LHCN-M2 (cell line): ENCODE measurements at places on chromosomes 12 and 14.

- peak; percentile 84 for DNase-seq
Observed at GRCh38 chr12:6341417-6342139, at the start of gene TNFRSF1A. TNFRSF1A (minus strand) TSS chr12:6342076; CDS start chr12:6341814, 262 bp downstream.

GRCh38 chr12:304805-305204 lies 42.2 kb upstream of the SLC6A13 start:
- peak; percentile 5 for DNase-seq

DNA sequence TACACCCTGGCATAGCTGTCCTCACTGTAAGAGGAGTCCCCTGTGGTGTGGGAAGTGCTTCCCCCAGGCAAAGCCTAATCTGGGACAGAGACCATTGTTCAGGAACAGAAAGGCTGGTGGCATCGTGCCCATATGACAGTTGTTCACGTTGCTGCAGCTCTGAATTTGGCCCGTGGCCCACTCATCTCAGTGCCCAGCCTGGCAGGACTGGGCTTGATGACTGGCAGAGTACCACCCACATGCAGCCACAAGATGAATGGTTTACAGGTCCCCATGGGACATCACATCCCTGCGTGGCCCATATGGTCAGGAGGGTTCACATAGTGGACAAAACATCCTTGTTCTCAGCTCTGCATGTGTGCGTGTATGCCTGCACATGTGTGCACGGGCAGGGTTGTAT lies 17.5 kb downstream of the IQSEC3 start:
- no peak for DNase-seq

GRCh38 chr14:92596331-92596907 lies 82.8 kb downstream of the RIN3 start:
- no peak for DNase-seq

GRCh38 chr12:42985506-42985905 lies 396.0 kb upstream of the PRICKLE1 start:
- DNase-seq: no peak

DNA sequence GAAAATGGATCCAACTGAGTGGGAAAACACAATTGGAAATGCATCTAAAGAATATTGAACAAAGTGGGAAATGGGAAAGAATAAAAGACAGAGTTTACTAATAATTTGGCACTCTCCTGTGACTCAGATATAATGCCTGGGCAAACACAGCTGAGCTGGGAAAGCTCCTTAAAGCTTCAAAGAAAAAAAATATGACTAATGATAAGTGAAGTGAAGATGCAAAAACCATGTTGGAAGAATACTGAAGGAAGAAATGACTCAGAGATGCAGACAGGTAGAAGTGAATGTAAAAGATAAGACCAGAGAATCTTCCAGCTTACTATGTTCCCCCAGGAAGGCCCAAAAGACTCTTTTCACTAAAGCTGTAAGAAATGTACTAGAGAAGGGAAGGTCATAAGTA lies 62.4 kb upstream of the FOXG1 start:
- peak; percentile 49 for DNase-seq

DNA sequence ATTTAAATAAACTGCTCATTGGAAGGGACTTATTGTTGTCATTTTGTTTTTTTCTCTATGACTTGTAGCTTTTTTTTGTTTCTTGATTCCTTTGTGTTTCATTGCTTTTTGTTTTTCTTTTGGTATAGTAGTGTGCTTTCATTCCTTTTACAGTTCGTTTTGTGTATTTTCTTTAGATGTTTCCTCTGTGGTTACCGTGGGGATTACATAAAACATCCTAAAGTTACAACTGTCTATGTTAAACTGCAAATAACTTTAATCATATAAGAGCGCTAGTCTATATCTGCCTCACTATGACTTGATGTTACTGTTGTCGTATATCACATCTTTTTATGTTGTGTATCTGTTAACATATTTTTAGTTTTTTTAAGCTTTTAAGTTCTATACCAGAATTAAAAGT lies 86.9 kb downstream of the ATF7IP start:
- DNase-seq: no peak

- DNase-seq: peak; percentile 49
Observed at GRCh38 chr12:19234981-19235871, 105.7 kb downstream of the PLEKHA5 start.

DNA sequence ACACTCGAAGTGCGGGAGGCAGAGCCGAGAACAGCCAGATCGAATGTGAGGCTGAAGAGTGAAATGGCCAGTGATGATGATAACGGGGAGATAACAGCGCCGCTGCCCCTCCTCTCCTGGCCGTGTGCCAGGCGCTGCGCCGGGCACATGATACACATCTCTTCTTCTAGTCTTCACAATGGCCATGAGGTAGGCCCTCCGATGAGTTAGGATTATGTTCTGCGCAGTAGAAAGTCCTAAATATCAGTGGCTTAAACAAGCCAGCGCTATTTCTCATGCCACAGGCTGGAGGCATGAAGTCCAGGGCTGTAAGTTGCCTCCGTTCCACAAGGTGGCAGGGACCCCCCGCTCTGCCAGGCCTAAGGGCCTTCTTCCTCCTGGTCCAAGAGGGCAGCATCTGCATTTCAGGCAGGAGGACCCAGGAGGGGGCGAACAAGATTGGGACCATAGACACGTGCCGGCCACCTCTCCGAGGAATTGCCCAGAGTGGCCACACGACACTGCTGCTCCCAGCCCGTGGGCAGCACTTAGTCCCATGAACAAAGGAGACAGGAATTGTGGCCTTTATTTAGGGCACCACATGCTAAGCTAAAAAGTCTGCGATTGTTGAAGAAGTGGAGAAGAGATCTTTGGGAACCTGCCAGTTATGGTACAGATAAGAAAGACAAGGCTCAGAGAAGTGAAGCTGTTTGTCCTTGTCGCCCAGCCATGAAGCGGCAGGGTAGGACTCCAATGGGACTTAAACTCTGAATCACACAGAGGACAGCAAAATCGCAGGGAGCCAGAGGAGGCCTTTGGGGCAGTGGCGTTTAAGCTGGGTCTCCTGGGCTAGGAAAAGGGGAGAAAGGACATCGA lies 10.9 kb upstream of the HVCN1 start:
- no peak for DNase-seq

- no peak for DNase-seq
Observed at GRCh38 chr12:1102791-1103450, 111.9 kb downstream of the ERC1 start.

DNA sequence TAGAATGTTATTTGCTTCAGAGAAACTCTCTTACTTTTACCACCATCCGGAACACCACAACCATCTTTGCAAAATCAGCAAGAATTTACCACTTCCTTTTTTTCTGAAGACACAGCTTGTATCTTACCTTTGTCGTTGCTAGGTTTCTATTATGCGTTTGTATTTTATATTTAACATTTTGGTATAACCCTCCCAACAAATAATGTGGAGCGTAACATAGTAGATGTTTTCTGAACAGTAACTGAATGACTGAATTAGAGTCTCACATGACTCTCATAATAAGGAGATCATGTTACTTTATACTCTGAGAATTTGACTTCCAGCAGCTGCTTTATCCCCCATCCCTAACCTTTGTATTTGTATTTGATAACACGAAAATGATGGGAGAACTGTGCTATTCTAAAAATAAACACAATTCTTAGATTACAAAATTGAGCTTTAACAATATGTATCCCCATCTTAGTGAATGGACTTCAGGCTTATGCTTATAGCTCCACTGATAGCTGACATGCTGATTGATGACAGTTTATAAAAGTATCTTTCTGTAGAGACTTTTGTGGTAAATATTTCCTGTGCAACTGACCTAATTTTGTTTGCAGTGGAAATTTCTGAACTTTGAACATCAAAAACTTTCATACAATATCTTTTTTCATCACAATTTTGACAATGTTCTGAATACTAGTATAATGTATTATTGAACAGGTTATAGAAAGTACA lies 7.9 kb upstream of the KLRB1 start:
- peak; percentile 10 for DNase-seq

DNA sequence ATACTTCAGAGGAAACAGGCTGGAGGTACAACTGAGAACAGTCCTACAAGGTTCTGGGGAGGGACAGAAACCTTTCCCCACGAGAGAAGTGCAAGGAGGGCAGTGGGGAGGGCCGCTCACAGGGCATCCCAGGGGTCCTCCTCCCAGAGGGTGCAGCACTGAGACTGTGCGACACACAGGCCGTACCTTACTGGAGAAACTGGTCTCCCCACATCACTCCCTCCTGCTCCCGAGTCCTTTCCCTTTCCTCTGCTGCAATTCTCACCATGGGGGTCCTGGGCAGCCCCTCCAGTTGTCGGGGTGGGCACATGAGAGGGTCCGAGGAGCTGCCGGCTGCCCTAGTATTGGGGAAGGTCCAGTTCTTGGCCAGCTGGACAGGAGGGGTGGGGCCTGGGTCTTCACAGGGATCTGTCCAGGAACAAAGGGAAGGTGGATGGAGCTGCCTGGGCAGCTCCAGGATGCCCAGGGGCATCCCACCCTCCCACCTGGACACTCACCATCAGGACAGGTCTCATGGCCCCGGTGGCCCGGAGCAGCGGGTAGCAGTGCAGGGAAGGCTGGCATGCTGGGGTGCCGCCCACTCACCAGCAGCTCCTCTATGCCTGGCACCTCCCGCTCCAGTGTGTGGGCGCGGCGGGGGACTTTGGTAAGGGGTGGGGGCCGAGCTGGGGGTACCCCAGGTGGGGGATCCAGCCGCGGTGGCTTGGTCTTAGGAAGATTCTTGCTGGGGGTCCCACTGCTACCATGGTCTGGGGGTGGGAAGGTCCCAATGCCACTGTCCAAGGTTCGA lies 35.8 kb downstream of the NCKAP5L start:
- no peak for DNase-seq

GRCh38 chr12:14426792-14427191 lies 61.3 kb downstream of the ATF7IP start:
- no peak for DNase-seq

GRCh38 chr14:87002776-87003175 lies 990.2 kb downstream of the GALC start:
- DNase-seq: no peak

GRCh38 chr12:54549774-54550451 lies 512 bp downstream of the PDE1B start:
- DNase-seq: peak; percentile 7

DNA sequence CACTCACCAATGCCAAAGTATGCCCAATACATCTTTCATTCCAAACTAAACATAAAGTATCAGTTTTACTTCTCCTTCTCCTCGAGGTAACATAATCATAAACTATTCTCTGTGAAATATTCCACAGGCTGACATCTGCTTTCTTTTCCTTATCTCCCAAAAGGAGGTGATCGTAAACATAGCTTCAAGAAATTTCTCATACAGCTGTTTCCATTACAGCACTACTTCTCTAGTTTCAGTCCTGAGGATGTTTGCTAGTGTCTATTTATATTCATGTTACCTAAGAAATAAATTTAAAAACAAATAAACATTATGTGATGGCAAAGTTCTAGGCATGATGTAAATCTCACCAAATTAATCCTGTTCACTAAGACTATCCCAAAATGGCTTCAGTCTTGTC lies 90.1 kb upstream of the CPSF6 start:
- no peak for DNase-seq

- DNase-seq: no peak
Observed at GRCh38 chr14:26124896-26125438, 472.9 kb downstream of the NOVA1 start.

DNA sequence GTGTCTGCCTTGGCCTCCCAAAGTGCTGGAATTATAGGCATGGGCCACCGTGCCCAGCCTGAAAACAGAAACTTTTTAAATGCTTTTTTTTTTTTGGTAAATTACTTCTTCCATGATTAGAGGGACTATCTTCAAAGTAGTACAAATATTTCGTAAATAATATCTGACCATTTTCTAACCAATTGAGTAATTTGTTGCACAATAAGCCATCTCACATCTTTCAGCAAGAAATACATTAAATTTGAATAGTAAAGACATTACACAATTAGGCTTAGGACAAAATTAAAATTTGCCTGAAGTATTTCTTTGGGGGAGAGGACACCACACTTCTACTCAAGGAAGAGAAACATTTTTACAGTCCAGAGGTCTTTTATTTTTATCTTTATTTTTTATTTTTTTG lies 84.7 kb upstream of the STRN3 start:
- DNase-seq: no peak

- no peak for DNase-seq
Observed at GRCh38 chr14:102749393-102750305, 27.6 kb upstream of the TRAF3 start.

GRCh38 chr12:65162609-65163008 lies 6.8 kb upstream of the LEMD3 start:
- no peak for DNase-seq

DNA sequence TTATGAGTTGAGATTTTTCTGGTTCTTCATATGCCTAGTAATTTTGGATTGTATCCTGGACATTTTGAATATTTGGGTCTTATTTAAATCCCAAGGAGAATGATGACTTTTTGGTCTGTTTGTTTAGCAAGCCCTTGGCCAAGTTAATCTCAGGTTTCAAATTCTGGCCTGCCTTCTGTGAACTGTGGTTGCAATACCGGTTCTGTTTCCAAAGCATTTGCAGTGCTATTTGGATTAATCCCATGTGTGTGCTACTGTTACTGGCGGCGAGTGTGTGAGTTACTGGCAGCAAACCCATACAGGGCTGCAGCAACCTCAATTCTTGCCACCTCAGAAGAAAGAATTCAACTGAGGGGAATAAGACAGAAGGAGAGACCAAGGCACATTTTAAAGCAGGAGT lies 51.1 kb downstream of the TMEM260 start:
- peak; percentile 8 for DNase-seq
